Stimulated activated CD4-positive, alpha-beta T cell treated with anti-CD3 and anti-CD28 coated beads, Interleukin-2, amount 100 ng/mL, for 48 hours (primary cell): ENCODE measurements at places on chromosomes 7 and 10.
A peak's percentile ranks its signal among the peaks of the same experiment; 100 is the strongest.

GRCh38 chr10:30488316-30488715 lies 54.3 kb downstream of the MAP3K8 start:
- no peak for DNase-seq

GRCh38 chr7:92645114-92646061 lies 55.2 kb upstream of the FAM133B start:
- no peak for DNase-seq

- DNase-seq: no peak
Measured at GRCh38 chr10:94397549-94398370, 4.6 kb upstream of the TBC1D12 start.

- no peak for DNase-seq
Measured at GRCh38 chr7:135825406-135825805, 76.8 kb upstream of the FAM180A start.

- no peak for DNase-seq
Measured at GRCh38 chr10:46285966-46286620, 704 bp upstream of the ANTXRL start.

GRCh38 chr7:23700046-23700445 lies 10.0 kb upstream of the STK31 start:
- DNase-seq: no peak

GRCh38 chr10:129033340-129033739 lies 433.7 kb upstream of the MGMT start:
- no peak for DNase-seq

- no peak for DNase-seq
Measured at GRCh38 chr7:70997261-70997660, 134.7 kb upstream of the GALNT17 start.

DNA sequence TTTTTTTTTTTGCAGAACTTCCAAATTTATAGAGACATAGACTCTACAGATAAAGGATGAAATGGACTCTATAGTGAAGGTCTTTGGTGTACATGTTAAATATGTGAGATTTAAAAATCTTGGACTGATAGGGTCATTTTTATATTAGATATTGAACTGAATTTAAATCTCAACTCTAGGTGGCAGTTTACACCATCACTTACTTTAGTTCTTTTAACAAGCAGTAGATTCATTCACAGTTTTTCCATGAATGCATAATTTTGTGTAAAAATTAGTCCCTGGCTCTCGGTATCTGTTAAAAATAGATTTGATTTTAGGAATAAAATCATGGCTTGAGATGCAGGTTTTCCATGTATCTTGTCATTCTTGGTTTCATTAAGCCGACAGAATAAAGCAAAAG lies 31.1 kb upstream of the SNX13 start:
- no peak for DNase-seq

- DNase-seq: no peak
Measured at GRCh38 chr7:157399086-157399687, 62.4 kb downstream of the DNAJB6 start.

- no peak for DNase-seq
Measured at GRCh38 chr7:51318001-51318400, 1.4 kb upstream of the COBL start.

GRCh38 chr7:518630-519483 lies 789 bp downstream of the PDGFA start:
- peak; percentile 43 for DNase-seq

DNA sequence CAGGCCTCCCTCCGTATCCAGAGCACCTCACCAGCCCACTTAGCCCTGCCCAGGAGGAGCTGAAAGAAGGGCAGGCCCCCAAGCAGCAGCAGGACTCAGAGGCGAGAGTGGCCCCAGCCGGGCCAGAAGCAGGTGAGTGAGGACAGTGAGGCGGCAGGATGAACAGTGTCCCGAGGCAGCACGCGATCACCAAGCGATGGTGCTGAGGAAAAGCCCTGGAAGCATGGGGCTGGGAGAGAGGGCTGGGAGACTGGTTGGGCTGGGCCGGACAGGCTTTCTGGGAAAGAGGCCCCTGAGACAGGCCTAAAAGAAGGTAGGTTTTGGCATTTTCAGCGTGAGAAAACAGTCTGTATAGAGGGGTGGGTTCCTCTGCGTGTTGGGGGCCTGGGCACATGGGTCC lies 16.4 kb downstream of the ZNF783 start:
- no peak for DNase-seq

DNA sequence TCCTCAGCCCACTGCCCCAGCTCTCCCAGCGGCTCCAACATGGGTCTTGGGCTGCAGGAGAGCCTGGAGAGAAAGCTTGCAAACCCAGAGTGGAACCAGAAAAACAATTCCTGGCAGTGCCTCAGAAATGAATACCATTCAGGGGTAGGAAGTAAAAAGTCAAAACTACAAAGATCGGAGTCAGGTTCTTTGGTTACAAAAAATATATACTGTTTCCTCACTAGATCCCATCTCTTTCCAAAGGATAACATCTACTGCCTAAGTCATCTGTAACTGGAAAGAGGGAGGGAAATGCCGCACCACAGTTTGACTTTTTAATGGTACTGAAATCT lies 14.9 kb downstream of the CREB3L2 start:
- DNase-seq: no peak

DNA sequence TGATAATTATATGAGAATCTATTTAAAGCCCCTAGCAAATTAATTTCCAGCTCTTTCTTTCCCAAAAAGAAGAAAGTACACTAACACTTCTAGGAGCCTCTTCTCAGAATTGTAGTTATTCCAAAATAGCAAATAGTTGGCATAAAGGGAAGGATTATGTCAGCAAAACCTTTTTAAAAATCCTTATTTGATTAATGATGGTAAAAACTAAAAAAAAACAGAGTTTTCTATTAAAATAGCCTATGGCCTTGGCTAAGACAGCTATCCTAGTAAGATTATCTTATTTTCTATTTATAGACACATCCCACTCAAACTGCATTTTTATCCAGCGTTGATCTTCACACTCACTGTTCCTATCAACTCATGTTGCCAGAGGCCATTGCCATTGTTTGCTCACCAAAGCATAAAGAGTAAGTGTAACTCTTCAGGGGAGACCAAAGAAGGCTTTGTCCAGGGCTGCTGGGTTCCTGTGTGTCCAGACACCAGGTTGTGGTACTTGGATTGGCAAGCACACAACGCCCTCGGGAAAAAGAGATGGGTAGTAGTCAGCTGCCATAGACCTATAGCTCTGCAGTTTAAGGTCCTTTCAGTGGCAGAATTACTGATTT lies 31.5 kb downstream of the ACTA2 start:
- no peak for DNase-seq

DNA sequence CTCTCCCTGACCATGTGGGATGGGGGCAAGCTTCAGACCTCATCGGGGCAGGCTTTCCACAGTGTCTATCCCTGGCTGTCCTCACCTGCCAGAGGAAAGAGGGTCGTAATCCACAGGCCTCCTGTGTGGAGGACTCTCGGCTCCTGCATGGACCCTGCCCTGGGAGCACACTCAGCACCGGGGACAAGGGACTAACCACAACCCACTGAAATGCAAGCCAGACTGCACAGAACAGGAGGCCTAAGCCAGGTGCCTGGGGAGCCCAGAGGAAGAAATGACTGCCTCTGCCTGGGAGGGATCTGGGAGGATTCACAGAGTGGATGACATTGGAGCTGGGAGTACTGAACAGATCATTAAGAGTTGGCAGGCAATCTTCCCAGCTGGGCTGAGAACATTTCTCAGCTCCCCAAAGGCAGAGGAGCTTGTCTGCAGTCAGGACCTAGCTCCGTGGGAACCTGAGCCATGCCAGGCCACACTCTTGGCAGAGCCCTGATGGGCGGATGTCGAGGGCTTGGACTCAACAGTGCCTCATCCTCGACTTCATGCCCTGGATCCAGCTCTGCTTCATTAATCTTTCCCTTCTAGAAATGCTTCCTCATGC lies 213.4 kb downstream of the USP6NL start:
- DNase-seq: no peak

DNA sequence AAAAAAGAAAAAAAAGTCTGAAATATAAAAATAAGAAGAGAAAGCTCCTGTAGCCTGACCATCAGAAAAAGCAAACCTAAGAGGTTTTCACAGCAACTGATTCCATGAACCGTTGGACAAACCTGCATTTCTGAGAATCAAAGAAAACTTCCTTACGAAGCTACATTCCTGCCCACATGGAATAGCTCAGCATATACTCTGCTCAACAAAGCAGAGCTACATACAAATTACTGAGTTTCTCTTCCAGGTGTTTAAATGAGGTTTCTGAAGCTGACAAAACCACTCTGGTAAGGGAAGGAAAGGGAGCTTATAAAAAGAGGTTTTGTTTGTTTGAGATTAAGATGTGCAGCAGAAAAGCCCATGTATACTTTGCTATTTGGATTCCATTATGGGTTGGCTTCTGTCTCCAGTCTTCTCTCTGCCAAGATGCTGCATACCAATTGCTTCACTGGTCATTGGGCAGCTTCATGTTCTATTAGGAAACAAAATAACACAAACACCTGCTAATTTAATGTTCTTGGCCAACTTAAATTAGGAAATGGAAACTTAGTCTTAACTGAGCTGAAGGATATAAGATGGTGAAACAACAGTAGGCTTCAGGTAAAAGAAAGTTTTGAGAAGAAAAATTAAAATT lies 314.1 kb downstream of the LRRTM3 start:
- DNase-seq: no peak
